AG08395 (cell line): ENCODE measurements at places on chromosomes 13 and 19.

DNA sequence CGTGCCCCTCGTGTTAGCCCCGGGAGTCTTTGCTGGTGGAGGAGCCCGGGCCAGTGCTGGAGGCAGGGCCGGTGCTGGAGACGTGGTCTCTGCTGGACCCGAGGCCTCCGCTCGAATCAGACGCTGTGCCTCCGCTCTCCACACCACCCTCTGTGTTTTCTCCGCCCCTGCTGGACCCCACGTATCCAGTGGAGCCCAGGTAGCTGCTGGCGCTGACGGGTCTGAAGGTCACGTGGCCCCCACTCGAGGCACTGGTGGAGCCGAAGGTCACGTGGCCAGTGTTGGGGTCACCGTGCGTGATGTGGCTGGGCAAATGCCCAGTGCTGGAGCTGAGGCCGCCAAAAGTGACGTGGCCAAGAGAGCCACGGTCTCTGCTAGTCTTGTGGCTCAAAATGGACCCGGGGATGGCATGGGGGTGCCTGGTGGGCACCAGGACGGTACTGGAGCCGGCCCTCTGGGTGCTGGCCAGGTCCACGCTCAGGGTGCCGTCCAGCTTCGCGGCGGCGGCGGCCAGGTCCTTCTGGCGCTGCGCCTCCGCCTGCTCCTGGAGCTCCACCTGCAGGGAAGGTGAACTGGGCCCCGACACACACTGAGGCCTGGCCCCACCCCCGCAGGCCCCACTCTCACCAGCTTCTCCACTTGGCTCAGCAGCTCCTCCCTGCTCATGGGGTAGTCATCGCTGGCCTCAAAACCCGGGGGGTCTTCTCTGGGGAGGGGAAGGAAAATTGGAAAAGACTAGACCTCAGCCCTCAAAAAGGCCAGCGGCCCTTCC lies 27.3 kb downstream of the ZNF114 start:
- no peak for DNase-seq

DNA sequence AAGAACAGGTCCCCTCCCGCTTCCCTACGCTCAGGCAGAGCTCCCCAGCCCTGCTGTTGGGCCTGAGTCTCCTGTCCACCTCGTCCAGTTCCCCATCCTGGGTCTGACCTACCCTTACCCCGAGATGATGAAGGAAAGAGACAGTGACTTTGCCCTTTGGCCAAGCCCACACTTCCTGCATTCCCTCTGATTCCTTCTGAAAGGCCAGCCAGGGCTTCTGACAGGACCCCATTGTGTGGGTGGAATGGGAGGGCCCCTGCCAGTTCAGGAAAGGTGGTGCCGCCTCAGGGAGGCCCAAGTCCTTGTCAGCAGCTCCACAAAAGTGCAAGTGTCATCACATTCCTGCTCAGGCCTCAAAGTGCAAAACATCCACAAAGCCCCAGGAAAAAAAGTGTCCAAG lies 177.8 kb downstream of the PAN3 start:
- DNase-seq: no peak

- no peak for DNase-seq
These were observed 838.8 kb downstream of the PCDH9 start for GRCh38 chr13:66391322-66391721.

DNA sequence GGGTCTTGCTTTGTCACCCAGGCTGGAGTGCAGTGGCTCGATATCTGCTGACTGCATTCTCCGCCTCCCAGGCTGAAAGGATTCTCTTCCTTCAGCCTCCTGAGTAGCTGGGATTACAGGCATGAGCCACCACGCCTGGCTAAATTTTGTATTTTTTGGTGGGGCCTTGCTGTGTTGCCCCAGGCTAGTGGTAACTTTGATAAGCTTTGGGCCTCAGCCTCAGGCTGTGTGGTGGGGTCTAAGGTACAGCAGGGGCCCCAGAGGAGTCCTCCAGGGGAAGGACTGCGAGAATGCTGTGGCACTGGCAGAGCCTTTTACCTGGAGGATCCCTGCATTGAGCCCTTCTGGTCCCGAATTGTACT lies 7.2 kb downstream of the DOT1L start:
- DNase-seq: no peak

- no peak for DNase-seq
These were observed 25.8 kb upstream of the INTS6 start for GRCh38 chr13:51478418-51479198.

DNA sequence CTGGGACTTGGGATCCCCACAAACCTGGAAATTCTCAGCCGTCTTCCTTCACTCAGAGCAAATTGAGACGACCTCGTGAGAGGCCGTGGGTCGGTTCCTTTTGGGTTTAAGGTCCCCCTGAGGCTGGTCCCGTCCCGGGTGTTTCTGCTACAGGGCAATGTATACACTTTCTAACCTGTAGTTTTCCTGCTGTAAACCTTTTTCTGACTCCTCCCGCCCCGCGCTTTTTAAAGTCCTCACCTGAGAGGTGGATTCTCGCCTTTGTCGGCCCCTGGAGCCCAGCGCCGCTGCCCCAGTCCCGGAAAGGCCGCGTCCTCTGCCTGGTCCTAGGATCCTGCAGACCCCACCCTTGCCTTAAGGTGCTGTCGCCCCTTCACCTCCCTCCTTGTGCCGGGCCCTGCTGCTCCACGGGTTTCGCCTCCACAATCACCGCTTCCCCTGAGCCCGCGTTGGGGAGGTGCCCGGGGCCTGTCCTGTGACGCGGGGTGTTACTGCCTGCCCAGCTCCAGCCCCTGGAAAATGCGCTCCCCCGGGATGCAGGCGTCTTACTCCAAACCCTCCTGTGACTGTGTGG lies 391 bp downstream of the ZNF761 start:
- peak; percentile 4 for DNase-seq

DNA sequence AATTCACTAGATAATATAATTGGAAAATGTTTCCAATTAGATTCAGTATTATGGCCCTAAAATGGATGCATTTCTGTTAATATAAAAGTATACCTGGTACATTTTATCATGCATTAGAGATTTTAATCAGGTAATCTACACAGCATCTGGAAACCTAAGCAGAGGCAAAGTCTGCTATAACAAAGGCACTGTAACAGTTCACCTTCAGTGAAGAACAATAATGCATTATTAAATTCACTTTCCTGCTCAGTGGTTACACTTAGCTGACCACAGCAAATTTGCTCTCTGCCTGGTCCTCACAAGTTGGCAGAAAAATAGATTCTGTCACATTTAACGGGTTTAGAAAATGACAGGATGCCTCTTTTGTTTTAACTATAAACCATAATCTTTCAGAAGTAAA lies 326.9 kb downstream of the DACH1 start:
- no peak for DNase-seq

GRCh38 chr13:109760402-109760801 lies 26.0 kb downstream of the IRS2 start:
- no peak for DNase-seq

DNA sequence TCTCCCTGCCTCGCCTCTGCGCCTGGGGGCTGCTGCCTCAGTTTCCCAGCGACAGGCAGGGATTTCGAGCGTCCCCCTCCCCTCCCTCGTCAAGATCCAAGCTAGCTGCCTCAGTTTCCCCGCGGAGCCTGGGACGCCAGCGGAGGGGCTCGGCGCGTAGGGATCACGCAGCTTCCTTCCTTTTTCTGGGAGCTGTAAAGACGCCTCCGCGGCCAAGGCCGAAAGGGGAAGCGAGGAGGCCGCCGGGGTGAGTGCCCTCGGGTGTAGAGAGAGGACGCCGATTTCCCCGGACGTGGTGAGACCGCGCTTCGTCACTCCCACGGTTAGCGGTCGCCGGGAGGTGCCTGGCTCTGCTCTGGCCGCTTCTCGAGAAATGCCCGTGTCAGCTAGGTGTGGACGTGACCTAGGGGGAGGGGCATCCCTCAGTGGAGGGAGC lies 722 bp upstream of the ICAM1 start:
- DNase-seq: no peak

DNA sequence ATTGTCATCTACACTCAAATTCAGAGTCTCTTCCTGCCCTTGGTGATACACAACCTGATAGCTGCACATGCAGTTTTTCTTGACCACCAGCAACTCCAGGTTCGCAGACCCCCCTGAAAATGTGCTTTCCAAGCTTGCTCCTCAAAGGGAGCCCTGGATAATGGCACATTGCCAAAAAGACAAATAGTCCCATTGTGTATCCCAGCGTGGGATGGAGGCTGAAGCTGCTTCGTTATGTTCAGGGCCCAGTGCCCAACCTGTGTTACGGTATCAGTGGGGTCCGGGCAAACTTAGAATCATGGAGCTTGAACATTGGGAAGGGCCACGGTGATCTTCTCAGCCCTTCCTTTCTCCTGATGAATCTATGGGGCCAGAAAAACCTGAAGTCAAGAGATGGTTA lies 173.0 kb downstream of the TEX29 start:
- no peak for DNase-seq

DNA sequence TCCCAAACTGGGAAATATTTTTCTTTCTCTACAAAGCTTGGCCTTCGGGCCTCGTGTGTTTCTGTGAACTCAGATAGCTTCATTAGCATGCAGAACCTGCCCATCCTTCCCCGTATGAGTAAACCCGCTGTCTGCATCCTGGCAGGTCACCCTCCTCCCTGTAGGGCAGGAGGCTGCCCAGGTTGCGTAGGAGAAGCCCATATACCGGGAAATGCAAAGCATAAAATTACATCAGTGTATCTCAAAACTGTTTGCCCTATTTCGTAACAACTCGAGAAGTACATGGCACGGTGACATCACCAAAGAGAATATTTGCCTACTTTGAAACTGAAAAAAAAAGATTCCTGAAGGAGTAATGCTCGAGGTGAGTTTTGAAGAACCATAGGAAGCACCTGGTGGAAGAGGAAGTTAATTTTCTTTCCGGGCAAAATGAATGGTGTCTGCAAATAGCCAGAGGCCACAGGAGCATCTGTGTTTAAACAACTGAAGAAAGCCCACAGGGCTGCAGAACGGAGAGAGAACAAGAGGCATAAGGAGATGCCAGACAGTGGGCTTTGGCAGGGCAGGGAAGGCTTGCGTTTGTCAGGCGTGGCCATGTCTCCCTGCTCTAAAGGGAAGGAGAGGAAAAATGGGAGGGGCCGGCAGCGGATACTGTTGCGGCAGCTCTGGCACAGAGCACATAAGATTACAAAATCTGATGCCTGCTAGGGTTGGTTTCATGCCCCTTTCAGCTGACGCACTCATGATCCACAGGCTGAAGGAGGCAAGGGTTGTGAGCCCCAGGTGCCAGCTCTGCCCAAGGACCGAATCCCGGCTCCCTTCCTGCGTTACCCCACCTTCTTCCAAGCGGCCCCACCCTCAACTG lies 81.4 kb downstream of the IRS2 start:
- no peak for DNase-seq

- DNase-seq: peak; percentile 77
These were observed 3.0 kb downstream of the CNFN start for GRCh38 chr19:42386974-42387707.

GRCh38 chr19:5864725-5865486 lies 5.4 kb downstream of the FUT5 start:
- no peak for DNase-seq

GRCh38 chr13:76300688-76301087 lies 585.5 kb downstream of the KCTD12 start:
- no peak for DNase-seq

- no peak for DNase-seq
These were observed 23.5 kb upstream of the LAIR1 start for GRCh38 chr19:54387991-54388801.

- DNase-seq: no peak
These were observed 90.6 kb downstream of the KL start for GRCh38 chr13:33106656-33107360.

- DNase-seq: no peak
These were observed 16.4 kb upstream of the ZNF331 start for GRCh38 chr19:53521373-53522202.

DNA sequence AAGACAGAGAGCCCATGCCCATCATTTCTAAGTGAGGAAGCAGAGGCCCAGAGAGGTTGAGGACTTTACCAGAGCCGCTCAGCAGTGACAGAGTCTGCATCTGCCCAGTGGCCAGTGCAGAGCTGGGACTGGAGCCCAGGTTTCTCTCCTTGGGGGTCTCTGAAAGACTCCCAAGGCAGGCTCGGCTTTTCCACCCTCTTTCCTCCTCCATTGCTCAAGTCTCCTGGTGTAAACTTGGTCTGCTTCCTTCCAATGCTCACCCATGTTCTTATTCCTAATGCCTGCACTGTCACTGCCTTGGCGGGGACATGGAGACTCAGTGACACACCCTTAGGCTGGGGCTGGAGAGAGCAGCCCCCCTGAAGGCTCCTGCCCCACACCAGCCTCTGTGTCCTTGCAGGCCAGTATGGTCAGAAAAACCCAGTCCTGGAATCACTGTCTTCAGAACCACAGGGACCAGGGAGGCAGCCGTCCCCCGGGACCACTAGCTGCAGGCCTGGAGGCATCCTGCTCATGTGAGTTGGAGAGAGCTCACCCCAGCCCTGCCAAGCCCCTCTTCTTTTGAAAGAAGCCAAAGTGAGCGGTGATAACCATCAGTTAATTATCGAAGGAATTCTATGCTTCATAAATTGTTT lies 211.0 kb upstream of the ZNF536 start:
- DNase-seq: no peak

DNA sequence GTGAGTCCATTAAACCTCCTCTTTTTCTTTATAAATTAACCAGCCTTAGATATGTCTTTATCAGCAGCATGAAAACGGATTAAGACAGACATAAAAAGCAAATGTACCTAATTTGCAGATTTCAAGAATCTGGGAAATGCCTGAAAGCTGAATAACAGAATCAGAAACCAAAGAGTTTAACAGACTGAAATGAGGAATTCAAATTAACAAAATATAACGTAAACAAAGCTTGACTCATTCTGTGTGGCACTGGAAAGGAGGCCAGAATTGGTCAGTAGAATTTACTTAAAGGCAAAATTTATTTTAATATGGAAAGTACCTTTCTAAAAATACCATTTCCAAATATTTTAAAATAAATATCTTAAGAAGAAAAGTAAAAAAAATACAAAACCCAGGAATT lies 540.6 kb upstream of the HTR2A start:
- peak; percentile 67 for DNase-seq

DNA sequence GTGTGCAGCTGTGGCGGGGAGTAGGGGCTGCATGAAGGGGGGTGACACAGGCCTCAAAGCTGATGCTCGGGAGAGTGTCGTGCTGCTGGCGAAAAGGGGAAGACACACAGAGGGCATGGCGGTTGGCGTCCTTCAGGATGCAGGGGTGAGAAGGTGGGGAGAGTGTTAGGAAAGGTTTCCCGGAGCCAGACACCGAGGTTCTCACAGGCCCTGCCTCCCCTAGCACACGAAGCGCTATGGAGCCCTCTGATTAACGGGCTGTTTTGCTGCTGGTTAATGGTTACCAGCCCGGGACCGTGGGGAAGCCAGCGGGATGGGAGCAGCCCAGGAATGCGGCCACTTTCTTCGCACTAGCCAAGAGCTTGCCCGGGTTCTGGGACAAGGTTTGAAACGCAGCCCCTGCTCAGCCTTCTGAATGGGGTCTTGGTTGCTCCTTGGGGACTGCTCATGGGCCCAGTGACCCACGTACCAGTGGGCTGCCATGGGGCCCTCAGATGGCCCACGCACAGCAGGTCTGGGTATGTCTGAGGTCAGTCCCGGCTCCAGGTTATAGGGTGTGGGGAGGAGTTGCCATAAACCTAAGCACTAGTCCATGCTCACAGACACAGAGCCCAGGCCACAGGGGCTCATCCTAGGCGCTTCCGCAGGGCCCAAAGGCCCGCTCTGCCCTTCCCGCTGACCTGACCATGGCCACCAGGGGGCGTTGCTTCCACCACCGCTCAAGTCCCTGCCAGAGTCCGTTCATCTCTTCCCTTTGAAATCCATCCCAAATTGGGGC lies 31.3 kb upstream of the ISYNA1 start:
- peak; percentile 72 for DNase-seq
